ENCODE measurements at places on chromosomes 4 and X.

DNA sequence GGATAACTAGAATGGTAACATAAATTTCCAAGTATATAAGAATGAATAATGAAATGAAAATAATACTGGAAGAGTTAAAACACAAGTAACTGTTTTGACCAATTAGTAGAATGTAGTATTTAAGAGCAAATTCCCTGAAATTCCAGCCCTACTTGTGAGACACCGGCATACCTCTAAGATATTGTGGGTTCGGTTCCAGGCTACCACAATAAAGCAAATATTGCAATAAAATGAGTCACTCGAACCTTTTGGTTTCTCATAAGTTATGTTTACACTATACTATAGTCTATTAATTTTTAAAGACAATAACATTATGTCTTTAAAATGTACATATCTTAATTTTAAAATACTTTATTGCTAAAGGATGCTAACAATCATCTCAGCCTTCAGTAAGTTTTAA lies 15.2 kb upstream of the IQCM start:
- no peak for DNase-seq

DNA sequence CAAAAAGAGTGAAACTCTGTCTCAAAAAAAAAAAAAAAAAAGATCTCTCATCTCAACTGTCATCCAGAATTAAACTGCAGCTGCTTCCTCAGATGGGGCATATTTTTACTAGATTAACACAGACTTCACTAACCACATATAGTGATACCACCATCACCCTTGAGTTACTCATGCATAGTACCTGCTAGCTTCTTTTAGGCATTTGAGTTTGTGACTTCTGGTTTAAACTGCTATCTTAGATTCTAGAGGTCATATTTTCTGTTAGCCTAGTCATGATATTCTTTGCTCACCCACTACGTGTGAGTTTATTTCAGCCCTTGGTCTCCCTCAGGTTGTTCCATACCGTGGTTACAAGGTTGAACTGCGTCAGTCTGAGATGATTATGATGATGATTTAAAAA lies 154.9 kb upstream of the BMP3 start:
- DNase-seq = no peak

- no peak for DNase-seq
These were observed 18.7 kb downstream of the KDM6A start for GRCh38 chrX:44891642-44892041.

DNA sequence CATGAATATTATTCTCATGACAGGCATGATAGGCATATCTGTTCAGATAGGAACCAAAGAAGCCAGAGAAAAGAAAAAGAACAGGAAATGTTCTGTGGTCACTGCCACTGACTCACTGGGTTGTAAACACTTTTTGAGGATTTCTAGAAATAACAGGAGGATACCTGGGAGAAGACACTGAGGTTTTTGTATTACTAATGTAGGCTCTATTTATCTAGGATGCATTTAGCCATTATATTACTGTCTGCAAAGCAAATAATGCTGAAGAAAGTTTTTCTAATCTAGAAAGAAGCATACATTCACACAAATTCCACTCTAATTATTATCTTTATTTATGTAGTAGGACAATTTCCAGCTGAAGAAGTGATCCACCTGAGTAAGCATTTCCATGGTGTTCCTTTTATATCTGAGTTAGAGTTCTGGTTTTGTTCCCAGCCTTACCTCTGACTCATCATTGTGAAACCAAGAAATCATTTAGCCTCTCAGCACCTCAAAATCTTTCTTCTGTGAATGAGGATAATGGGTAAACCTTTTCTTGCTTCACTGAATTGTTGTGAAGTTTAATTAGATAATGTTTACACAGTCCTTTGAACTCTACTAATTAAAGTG lies 40.2 kb upstream of the EPGN start:
- no peak for DNase-seq

- peak; percentile 39 for DNase-seq
These were observed 5.6 kb downstream of the PRDM8 start for GRCh38 chr4:80202741-80203553.

- DNase-seq = peak; percentile 36
These were observed 88.2 kb upstream of the TNIP3 start for GRCh38 chr4:121252224-121252806.

DNA sequence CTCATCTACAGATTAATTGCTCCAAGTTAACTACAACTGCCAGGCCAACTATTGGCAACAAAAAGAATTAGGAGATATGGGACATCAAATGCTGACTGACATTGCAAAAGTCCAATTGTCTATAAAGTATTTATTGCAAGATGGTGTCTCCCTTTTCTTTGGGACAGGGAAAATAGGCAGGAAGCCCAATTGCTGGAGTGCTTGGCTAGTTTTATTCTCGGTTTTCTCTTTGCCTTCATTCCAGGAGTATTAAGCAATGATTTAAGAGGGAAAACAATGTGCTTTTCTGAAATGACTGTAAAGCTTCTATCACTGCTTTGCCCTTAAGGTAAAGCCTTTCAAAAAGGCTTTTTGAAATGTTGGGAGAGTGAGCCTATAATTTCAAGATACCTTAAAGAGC lies 62.8 kb upstream of the DIAPH2 start:
- no peak for DNase-seq

DNA sequence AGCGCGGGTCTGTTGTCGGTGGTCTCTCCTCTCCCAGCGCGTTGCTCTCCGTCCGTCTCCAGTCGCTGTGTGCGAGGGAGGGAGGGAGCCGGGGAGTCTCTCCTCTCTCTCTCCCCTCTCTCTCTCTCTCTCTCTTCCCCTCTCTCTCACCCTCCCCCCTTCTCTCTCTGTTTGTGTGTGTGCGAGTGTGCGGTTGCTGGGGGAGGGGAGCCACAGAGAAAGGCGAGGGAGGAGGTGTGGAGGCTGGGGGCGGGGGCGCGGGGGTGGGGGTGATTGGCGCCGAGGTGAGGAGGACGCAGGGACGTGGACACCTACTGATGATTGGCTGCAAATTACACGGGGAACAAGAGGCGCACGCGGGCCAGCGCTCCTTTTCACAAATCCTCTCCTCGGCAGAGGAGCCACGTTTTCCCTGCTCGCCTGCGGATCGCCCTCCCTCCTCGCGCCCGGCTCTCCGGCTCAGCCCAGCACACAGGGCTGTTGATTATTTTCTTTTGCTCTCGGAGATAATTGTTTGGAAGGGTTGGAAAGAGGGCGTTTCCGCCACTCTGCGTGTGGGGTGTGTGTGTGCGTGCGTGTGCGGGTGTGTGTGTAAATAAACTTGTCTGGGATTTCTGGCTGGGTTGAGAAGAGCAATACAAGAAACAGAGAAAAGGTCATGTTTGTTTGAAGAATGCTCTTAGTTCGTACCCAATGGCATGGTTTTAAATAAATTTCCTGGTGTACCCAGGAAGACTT lies at the start of gene CXXC4:
CXXC4 (minus strand) TSS at position 73 of the 738 bp plus-strand sequence. CDS start 3,092 bp downstream, outside the sequence.
- no peak for DNase-seq

DNA sequence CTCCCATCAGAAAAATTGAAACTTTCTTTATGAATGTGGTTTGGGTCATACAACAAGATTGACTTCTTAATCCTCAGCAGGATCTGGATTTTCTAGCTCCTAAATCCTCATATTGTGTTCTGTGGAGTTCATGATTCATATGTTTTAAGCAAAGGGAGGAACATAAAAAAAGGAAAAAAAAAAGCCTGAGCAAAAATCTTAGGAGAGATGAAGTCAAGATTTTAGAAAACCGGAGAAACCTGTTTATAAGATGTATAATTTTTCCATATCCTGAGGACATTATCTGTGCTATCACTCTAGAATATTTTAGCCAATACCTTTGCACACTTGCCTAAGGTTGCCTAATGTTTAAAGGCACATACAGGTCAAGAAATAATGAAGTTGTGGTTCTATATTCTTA lies 7.0 kb upstream of the EREG start:
- no peak for DNase-seq

DNA sequence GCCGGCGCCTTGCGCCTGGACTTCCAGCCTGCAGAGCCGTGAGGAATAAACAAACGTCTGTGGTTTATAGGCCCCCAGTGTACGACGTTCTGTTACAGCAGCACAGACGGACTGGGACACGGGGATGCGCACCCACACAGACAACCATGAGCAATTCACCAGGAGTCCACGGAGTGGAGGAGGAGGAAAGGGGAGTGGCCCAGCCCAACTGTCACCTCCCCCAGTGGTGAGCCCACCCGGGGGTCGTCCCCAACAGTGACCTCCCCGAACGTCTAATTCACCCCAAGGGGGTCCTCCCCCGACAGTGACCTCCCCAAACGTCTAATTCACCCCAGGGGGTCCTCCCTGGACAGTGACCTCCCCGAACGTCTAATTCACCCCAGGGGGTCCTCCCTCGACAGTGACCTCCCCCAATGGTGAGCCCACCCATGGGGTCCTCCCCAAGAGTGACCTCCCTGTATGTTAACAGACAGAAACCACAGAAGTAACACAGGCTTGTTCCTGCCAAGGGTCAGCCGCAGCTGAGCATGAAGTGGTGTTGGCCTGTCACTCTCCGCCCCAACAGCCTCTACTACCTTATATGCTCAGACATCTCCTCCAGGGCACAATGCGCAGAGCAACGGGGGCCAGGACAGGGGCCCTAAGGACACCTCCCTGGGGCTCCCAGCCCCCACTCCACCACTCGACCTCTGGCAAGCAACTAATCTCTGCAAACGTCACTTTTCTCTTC lies 6.2 kb downstream of the GAK start:
- no peak for DNase-seq

GRCh38 chr4:163194593-163194992 lies 27.9 kb upstream of the NAF1 start:
- no peak for DNase-seq

DNA sequence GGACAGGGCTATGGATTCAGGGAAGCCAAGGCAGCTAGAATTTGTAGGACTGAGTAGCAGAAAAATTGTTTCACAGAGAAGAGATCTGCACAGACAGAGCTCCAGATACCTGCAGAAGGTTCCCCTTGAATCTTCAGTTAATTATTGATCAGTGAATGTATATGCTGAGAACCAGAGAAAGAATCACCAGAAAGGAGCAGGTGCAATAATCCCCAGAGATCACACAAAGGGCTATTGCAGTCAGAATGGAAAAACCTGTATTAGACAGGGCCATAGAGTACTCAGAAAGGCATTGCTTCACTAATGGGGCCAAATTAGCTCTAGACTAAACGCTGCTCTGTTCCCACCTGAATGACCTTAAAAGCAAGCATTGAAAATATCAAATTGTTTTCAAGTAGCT lies 35.5 kb upstream of the SMAD1 start:
- DNase-seq = no peak

- DNase-seq = no peak
These were observed 441.9 kb downstream of the INPP4B start for GRCh38 chr4:142404191-142404611.

GRCh38 chr4:75653845-75654503 lies 19.2 kb downstream of the G3BP2 start:
- DNase-seq = no peak

DNA sequence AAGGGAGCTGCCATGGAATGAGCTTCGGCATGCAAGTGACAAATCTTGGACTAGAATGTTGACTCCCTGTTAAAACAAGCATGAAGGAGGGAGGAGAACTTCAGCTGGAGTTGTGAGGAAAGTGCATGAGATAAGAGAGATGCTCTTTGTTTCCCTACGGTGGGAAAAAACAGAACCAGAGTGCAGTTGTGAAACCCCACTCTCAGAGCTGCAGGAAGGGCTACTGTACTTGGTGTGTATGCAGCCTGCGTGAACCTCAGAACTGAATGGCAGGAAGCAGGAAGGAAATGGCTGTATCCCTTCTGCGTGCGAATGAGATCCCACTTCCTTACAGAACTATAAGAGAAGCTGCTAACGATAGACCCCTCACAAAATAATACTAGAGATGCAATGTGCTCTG lies 57.2 kb downstream of the EGF start:
- no peak for DNase-seq

- DNase-seq = no peak
These were observed 6.3 kb downstream of the TKTL2 start for GRCh38 chr4:163467082-163467770.

GRCh38 chrX:56728752-56729151 lies 291 bp upstream of the NBDY start:
- DNase-seq = no peak

DNA sequence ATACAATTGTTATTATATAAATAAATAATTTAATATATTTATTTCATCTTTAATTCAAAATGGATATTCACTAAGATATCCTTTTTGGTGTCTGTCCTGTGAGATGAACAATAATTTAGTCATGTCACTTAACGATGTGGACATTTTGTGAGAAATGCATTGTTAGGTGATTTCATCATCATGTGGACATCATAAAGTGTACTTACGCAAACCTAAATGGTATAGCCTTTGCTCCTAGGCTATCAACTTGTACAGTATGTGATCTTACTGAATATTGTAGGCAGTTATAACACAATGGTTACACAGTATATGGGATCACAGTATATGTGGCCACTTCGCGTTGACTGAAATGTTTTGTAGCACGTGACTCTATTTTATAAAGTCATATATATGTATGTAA lies 20.2 kb upstream of the CHRNA9 start:
- no peak for DNase-seq

- DNase-seq = no peak
These were observed 239.6 kb downstream of the PARM1 start for GRCh38 chr4:75172551-75172950.

DNA sequence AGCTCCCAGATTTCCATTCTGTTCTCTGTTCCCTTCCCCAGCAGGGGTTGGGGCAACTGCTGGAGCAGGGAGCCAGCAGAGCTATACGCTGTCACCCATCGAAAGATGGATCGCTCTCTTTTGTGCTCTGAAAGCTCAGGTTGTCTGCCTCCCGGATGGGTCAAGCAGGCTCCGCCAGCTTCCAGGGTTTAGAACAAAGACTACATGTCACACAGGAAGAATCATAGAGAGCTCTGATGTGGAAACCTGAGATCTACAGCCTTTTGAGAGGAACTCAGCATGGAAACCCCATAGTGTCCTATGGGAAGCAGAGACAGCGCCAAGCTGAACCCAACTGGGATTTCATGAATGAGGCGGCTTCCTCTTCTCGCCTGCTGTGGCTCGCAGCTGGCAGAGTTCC lies 205.4 kb downstream of the HS3ST1 start:
- DNase-seq = no peak

DNA sequence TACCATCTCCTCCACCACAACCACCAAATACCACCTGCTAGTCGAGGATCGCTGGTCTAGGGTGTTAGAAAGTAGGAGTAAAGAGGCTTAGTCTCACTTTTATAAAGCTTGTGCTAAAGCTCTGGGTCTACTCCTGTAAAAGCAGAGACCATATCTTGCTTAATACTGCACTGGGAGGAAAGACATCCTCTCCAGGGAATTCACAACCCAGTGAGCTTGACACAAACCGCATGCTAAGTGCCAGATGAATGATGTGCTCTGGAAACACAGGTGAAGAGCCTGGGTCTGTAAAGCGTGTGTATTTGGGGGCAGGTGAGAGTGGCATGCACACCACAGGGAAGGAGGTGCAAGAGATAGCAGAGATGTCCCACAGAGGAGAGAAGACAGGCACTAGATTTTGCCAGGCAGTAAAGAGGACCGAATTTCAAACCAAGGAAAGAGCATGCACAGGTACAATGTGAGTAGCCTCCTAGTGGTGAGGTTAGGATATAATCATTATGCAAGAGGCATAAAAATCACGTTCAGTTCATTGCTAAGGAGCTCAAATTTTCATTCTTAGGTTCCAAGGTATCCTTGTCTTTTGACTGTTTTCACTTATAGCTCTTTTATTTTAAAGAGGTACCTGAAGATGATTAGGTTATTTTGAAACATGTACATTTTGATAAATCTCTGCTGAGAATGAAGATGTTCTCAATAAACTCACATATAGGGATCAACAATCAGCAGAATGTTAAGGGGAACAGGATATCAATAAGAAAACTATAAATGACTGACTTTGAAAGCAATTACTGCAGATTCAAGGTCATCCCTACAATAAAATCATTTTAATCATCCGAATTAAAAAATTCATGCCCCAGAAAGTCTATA lies 20.7 kb downstream of the TAPT1 start:
- DNase-seq = no peak

All from activated CD4-positive, alpha-beta T cell treated with anti-CD3 and anti-CD28 coated beads for 1 hour (primary cell).